ENCODE measurements at places on chromosomes 7 and 10.

DNA sequence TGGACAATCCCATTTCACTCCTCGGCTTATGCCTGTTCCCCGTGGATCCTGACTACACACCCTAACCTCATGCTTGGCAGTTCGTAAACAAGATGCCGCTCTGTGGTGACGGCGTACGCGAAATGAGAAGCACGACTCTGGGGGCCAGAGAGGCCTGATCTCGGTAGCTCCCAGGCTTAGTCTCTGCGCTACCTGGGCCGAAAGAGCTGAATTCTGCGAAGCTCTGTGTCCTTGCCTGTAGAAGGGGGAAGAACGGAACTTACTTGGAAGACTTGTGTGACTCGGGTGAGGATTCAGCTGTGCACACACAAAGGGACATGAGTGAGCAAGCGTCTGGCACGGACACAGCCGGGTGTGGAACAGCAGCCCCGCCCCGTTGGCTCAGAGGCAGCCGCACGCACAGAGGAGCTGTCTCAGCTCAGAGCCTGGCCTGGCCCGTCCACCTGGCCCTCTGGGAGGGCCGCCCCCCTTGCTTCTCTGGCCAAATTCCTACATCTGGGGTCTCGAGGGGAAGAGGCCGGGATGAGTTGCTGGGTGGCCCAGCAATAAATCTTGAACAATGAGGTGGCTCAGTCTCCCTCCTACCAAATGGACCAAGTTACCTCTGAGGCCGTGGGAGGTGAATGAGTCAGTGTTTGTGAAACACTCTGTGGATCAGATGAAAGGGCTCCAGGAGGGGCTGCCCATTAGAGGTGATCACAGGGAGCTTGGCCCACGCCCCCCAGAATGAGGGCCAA, 83.8 kb downstream of the PDGFA start:
- no peak for DNase-seq

GRCh38 chr10:70956029-70956759, 67.8 kb upstream of the PCBD1 start:
- DNase-seq = no peak

- DNase-seq = no peak
These were observed 14.3 kb downstream of the ZNF282 start for GRCh38 chr7:149209518-149210269.

DNA sequence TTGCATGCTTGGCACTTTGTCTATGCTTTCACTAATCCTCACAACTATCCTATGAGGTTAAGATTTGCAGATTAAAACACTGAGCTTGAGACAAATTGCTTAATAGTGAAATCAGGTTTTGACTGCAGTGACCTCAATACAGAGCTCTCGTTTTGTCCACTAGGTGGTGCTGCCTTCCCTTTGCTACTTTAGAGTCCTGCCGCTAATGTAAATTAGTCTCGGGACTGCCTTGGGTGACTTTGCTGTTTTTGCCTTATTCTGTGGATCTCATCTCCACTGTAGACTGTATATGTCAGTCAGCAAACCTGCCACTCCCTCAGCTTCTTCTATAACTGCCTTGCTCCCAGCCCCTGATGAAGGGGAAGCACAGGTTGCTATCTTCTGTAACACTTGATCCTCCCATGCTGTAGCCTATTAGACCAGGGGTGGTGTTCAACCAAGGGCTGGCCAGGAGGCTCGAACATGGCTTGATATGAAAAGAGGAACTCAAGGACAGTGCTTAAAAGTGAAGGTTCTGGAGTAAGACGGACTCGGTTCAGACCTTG, 26.0 kb downstream of the ASB4 start:
- peak; percentile 77 for DNase-seq

DNA sequence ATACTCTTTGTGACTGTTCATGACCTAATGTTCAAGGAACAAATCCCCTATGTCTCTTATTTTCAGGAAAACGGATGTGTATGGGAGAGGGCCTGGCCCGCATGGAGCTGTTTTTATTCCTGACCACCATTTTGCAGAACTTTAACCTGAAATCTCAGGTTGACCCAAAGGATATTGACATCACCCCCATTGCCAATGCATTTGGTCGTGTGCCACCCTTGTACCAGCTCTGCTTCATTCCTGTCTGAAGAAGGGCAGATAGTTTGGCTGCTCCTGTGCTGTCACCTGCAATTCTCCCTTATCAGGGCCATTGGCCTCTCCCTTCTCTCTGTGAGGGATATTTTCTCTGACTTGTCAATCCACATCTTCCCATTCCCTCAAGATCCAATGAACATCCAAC, 27.3 kb upstream of the CYP2C19 start:
- DNase-seq = no peak

DNA sequence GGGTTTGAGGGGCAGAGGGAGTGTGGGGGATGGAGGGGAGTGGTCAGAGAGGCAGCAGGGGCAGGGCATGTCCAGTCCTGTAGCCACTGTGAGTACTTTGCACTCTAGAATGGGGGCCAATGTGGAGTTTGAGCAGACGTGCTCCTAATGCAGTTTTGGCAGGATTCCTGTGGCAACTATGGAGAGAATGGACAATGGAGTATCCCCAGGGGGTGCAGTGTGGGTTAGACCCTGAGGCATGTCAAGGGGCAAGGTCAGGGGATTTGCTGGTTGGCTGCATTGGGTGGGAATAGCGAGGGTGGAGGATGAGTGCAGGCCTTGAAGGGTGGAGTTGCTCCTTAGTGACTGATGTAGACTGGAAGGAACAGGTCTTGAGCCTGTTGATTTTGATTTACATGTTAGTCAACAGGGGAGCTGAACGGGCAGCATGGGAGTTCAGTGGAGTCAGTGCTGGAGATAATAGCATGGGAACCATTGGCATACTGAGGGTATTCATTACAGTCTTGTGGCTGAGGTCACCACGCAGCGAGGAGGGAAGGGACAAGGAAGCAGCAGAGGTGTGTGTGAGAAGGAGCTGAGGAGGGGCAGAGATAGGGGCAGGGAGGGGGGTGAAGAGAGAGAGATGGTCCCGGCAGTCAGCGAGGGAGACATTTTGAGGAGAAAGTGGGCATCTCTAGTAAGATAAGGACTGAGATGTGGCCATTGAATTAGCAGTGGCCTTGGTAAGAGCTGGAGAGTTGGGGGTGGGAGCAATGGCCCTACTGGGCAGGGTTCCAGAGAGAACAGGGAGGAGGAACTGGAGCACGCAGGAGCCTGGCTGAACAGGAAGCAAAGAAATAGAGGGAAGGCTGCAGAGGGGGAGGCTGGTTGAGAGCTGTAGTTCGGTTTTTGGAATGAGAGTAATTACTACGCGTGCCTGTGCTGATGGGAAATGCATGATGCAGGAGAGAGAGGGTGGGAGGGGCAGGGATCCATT, 112.7 kb downstream of the CCNY start:
- no peak for DNase-seq

DNA sequence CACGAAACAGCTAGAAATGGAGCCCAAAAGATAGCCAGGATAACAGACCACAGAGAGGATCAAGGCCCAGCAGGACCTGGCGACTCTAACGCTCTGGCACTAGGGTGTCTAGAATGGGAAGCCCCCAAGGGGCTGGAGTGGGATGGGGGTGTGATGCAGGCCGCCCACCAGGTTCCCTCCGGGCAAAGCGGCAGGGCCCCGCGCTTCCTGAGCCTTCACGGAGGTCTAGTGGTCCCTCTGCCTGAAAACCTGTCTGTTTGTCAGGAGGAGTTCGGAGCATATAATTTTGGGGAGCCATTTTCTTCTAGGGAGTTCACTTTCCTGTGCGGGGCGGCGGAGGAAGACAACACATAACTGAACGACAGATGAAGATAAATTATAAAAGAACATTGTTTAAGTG, 48.2 kb upstream of the FXYD4 start:
- DNase-seq = no peak

DNA sequence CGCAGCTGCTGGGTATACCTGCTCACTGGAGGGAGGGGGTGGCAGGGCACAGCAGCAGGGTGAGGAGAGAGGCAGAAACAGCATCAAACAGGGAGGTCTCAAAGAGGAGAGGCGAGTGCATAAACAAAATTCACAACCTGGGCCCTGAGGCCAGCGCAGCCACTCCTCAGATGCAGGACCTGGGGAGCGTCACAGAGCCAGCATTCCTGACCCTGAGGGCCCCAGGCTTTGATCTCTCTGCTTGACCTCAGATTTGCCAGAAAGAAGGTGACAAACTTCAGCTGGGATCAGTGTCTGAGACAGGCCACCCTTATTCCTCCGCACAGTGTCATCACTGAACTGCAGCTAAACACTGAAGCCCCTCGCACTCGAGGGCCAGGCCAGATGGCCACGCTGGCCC, 25.6 kb downstream of the NOD1 start:
- DNase-seq = no peak

DNA sequence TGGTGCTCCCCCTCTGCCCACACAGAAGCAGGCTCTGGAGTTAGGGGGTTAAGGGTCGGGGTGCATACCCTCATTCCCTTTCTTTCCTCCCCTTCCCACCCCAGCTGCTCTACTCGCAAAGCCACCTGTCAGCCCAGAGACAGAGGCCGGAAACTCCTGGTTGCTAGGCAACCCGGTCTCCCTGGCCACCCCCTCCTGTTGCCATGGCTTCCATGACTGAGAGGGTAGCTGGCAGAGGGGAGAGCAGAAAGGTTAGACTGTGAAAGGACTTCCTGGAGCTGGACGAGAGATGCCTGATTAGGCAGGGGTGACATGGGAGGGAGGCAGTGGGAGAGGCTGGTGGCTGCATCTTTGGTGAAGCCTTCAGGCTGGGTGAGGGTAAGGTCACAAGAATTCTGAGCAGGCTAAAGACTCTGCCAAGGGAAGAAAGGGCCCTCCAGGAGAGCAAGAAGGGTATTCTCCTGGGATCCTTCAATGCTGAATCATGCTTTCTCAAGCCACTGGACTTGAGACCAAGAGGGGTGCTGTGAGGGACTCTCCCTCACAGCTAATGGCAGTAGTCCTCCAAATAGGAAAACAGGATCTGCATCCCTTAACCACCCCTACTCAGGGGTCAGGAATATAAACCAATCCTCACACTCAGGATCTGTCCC, 5.4 kb downstream of the PSD start:
- DNase-seq = peak; percentile 62

- DNase-seq = no peak
These were observed 61.1 kb upstream of the NPSR1 start for GRCh38 chr7:34596887-34597286.

- no peak for DNase-seq
These were observed 10.0 kb downstream of the ZNF800 start for GRCh38 chr7:127382301-127383085.

DNA sequence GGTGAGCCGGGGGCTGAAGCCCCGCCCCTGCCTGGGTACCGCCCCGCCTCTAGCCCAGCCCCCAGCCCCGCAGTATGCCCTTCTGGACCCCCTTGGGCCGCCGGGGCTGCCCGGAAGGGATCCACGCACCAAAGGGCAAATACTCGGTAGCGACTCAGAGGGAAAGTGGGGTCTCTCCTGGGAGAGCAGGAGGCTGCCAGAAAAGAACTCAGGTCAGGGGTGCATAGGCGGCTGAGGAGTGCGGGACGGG, 796 bp downstream of the FBXL15 start:
- DNase-seq = no peak

GRCh38 chr10:46526682-46527038, 29.8 kb downstream of the GPRIN2 start:
- DNase-seq = no peak

GRCh38 chr10:97321804-97322190, 2.7 kb downstream of the FRAT1 start:
- peak; percentile 24 for DNase-seq

DNA sequence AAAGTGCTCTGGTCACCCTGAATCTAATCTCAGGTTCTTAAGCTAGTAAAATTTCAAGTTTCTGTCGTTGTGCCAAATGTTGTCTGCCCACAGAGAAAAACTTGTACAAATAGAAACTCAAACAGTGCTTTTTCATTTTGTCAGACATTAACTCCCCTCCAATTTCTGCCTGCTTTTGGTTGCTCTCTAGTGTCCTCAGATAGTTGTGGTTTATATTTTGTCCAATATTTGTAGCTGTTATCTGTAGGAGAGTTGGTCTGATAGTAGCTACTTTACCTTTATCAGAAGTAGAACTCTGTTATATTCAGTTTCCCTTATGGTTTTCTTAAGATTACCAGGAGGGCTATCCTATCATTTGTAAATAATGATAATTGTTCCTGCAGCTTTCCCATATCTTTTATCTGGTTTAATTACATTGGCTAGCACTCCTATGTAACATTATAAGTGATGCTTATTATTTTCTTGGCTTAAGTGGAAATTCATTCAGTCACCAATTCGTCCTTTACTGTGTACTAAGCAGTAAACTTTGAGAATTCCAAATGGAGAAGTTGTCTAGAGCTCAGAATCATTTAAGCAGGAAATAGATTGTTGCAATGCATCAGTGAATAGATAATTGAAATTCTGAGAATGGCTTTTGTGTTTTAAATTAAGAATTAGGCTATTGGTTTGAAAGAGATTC, 91.0 kb downstream of the ANKIB1 start:
- DNase-seq = no peak

DNA sequence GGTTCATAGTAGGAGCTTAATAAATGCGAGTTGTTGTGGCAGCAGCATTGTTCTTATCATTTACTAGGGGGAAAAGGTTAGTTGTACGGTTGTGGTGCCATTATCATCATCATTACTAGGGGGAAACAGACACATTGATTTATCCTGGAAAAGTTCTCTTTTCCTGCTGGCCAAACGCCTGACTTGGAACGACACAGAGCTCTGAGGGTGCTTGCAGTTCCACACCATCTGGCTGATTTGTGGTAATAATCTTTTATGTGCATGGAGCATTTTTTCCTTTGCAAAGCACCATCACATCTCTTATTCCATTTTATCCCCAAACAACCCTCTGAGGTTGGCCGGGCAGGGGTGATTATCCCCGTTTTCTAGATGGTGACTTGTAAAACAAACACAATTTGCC, 219.4 kb downstream of the BUB3 start:
- DNase-seq = no peak

GRCh38 chr7:147415991-147416390, 1174.6 kb upstream of the C7orf33 start:
- DNase-seq = no peak

GRCh38 chr10:91206837-91207474, 13.5 kb upstream of the PCGF5 start:
- no peak for DNase-seq

DNA sequence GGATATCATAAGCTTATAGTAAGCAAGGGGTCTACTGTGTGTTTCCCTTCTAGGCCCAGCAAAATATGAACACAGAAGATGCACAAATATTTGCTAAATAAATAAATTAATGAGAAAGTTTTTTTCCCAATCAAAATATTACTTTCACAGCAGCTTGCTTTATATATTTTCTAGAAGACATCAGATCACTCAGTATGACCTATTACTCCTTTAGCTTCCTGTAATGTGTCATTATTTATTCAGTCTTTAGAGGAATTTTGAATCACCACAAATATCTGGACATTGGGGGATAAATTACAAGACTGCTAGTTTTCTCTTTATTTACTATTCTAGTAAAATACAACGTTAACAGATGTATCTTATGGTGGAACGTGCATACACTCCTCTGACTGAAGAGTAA, 765.8 kb upstream of the POM121L12 start:
- DNase-seq = no peak

DNA sequence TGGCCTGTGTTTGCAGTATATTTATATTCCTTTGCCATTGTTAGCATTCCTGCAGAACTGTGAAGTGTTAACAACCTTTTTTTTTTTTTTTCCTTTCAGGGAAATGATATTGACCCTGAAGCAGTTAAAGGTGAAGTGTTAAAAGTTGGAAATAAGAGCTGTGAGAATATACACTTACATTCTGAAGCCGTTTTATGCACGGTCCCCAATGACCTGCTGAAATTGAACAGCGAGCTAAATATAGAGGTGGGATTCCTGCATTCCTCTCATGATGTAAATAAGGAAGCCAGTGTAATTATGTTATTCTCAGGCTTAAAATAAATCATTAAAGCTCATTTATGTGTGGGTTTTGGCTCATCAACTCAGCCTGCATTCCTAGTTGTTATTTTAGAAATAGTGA, 92.8 kb upstream of the CAPZA2 start:
- DNase-seq = no peak

GRCh38 chr7:127831318-127832219, 179.6 kb downstream of the SND1 start:
- peak; percentile 74 for DNase-seq
